Prostate gland (tissue), 2 donors: ENCODE measurements at places on chromosomes 3 and 15. TPM values are rescaled to one million over a fixed set of nuclear protein-coding genes. Genes with fewer than 3 reads are reported as not detected.

Gene LIPH
- 17.0 TPM for total RNA-seq

Gene KBTBD13
- total RNA-seq, result 0.57 TPM

Gene BDH1
- total RNA-seq, result 84.3 TPM

Gene TMEM42
- 27.1 TPM for total RNA-seq

Gene CCPG1
- total RNA-seq, result 23.4 TPM

GRCh38 chr3:119893769-119894168, 111.9 kb downstream of the NR1I2 start:
- no peak overlapping the region for H3K4me3 ChIP-seq
- no peak overlapping the region for H3K27ac ChIP-seq
- H3K4me1 ChIP-seq, result no peaks in the 10 kb centered on the region
- no peaks in the 10 kb centered on the region for H3K27me3 ChIP-seq

DNA sequence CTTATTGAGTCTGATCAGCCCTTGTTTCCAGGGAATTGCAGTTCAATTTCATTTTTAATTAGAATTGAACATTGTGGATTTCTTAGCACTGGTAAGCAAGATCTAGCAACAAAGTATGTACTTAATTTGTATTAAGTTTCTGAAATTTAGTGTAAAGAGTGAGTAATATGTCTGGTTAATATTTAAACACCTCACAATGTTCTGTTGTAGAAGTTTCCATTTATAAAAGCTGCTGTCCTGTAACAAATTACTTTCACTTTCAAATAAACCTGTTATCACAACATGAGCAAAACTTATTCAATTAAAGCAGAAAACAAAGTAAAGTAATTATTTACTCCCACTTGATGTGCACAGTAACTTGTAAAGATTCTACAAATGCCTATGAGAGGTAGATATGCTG, 448.5 kb downstream of the NAALADL2 start:
- DNase-seq, result no peak
- no peak overlapping the region for H3K27ac ChIP-seq
- no peak overlapping the region for H3K4me3 ChIP-seq
- no peaks in the 10 kb centered on the region for H3K36me3 ChIP-seq
- H3K27me3 ChIP-seq, result no peaks in the 10 kb centered on the region

GRCh38 chr3:13253208-13253937, 166.7 kb downstream of the NUP210 start:
- no peaks in the 10 kb centered on the region for H3K4me1 ChIP-seq
- H3K36me3 ChIP-seq, result no peaks in the 10 kb centered on the region
- DNase-seq, result no peak
- no peak overlapping the region for H3K4me3 ChIP-seq
- H3K27me3 ChIP-seq, result no peaks in the 10 kb centered on the region

GRCh38 chr15:66841953-66842681, 140.1 kb downstream of the SMAD6 start:
- H3K27ac ChIP-seq, result peak overlapping the region; percentile 82
- H3K36me3 ChIP-seq, result no peaks in the 10 kb centered on the region
- H3K4me1 ChIP-seq, result peaks cover 3% of the 10 kb centered on the region
- H3K27me3 ChIP-seq, result no peaks in the 10 kb centered on the region

GRCh38 chr3:36540888-36541518, 160.7 kb downstream of the STAC start:
- no peak overlapping the region for H3K4me3 ChIP-seq
- no peak overlapping the region for H3K27ac ChIP-seq
- no peaks in the 10 kb centered on the region for H3K27me3 ChIP-seq
- no peak for DNase-seq
- H3K4me1 ChIP-seq, result no peaks in the 10 kb centered on the region

GRCh38 chr3:45737234-45737633, 48.0 kb downstream of the SACM1L start:
- no peaks in the 10 kb centered on the region for H3K27me3 ChIP-seq
- DNase-seq, result no peak
- H3K4me3 ChIP-seq, result no peak overlapping the region
- H3K27ac ChIP-seq, result no peak overlapping the region

DNA sequence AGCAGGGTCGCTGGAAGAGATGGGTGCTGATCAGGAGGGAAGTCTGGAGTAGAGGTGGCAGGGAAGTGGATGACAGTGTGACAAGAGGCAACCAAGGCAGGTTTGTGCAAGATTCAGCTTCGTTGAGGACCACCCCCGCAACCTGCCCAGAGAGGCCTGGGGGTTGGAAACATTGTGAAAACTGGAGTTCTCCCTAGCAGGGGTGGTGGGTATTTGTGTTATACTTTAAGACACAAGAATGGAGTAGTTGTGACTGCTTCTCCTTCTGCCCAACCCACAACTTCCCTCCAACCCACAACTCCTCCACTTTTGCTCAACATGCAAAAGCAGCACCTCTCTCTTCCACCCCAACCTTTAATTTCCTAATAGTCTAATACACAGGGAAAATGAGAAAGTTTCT, 8.6 kb upstream of the ARNT2 start:
- H3K27me3 ChIP-seq, result no peaks in the 10 kb centered on the region
- no peak for DNase-seq
- H3K27ac ChIP-seq, result no peak overlapping the region
- H3K36me3 ChIP-seq, result no peaks in the 10 kb centered on the region

DNA sequence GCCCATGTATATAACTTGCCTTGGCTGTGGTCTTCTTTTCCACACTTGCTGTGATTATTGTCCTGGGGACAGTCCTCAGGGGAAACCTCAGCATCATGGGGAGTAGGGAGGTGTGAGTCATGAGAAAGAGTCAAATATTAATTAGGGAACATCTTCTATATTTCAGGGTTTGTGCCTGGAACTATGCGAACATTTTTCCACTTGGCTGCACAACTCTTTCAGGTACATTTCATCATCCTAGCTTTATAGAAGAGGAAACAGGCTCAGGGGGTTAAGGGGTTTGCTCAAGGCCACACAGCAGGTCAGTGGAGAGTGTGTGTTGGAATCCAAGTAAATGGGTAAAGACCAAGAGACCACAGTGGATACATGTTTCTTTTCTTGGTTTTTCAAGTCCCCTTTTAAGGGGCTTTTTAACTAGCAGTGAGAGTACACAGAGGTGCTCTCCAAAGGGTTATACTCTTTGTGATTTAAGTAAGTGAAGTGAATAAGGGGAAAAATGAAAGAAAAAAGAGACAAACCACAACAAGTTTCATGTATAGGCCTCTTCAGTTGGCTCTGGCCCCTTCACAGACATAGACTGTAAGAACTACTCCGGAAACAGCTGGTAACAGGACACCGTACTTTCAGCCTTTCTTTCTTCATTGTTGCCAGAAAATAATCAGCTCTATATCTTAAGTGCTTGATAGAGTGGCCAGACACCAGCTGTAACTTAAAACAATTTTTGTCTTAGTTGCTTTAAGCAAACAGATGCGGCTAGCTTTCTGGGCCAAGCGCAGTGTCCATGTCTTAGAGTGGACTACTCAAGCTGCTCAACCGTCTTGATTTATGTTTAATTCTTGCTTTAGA, 64.6 kb downstream of the EEFSEC start:
- no peaks in the 10 kb centered on the region for H3K36me3 ChIP-seq
- H3K4me1 ChIP-seq, result no peaks in the 10 kb centered on the region
- no peaks in the 10 kb centered on the region for H3K27me3 ChIP-seq
- no peak overlapping the region for H3K4me3 ChIP-seq
- H3K27ac ChIP-seq, result no peak overlapping the region

DNA sequence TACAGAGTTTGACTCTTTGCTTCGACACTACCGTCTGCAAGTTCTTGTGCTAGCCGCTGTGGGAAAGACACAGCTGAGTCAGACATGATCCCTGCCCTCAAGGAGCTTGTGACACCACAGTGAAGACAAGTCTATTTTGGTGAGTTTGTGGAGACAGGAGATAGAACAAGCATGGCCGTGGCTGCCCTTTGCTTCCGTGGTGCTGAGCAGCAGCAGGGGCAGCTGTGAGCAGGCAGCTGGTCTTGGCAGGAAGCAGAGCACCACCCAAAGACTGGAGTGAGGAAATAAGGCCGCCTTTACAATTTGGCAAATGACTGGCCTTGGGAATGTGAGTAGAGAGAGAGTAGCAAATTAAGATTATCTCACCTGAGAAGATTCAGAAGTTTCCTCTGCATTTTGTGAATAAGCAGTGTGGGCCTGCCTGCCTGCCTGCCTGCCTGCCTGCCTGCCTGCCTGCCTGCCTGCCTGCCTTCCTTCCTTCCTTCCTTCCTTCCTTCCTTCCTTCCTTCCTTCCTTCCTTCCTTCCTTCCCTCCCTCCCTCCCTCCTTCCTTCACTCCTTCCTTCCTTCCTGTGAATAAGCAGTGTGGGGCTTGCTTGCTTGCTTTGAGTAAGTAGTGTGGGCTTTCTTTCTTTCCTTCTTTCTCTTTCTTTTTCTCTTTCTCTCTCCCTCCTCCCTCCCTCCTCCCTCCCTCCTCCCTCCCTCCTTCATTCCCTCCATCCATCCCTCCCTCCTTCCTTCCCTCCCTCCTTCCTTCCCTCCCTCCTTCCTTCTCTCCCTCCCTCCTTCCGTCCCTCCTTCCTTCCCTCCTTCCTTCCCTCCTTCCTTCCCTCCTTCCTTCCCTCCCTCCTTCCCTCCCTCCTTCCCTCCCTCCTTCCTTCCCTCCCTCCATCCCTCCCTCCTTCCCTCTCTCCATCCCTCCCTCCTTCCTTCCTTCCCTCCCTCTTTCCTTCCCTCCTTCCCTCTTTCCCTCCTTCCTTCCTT, 1.6 kb upstream of the GCNT3 start:
- H3K4me3 ChIP-seq, result no peak overlapping the region
- DNase-seq, result no peak
- H3K27me3 ChIP-seq, result no peaks in the 10 kb centered on the region
- no peak overlapping the region for H3K27ac ChIP-seq

DNA sequence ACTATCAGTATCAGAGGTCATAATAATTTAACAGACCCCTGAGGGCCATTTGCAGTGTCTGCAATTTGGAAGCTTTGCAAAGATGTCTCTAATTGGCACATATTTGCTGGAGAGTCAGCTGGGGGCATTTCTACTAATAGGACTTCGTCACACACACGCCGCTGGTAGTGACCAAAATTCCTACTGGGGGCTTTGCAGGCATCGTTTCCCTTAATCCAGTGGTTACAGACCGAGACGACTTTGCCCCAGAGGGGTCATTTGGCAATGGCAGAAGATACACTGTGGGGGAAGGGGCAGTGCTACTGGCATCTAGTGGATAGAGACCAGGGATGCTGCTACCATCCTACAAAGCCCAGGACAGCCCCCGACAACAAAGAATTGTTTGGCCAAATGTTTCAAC, 151.0 kb upstream of the LRTM1 start:
- no peak for DNase-seq
- no peaks in the 10 kb centered on the region for H3K4me1 ChIP-seq
- no peak overlapping the region for H3K4me3 ChIP-seq
- no peaks in the 10 kb centered on the region for H3K27me3 ChIP-seq
- H3K27ac ChIP-seq, result no peak overlapping the region
- no peaks in the 10 kb centered on the region for H3K36me3 ChIP-seq

GRCh38 chr15:95857124-95857757, 473.3 kb upstream of the NR2F2 start:
- no peaks in the 10 kb centered on the region for H3K36me3 ChIP-seq
- no peak for DNase-seq
- no peaks in the 10 kb centered on the region for H3K4me1 ChIP-seq
- no peak overlapping the region for H3K4me3 ChIP-seq
